ENCODE measurements at places on chromosomes 6 and 20. TPM values are rescaled to one million over a fixed set of nuclear protein-coding genes. Genes with fewer than 3 reads are reported as not detected.

The GLP1R gene
- not detected for total RNA-seq

The SLC17A4 gene
- not detected for total RNA-seq

The FAM162B gene
- 0.40 TPM for total RNA-seq

The GNAS-AS1 gene
- 1.2 TPM for total RNA-seq

The TNXB gene
- 33.9 TPM for total RNA-seq

The PDYN gene
- total RNA-seq = not detected

The DEFB124 gene
- not detected for total RNA-seq

The HLA-DMB gene
- total RNA-seq = not detected

The TUBB1 gene
- under 0.01 TPM for total RNA-seq
